Stimulated activated CD8-positive, alpha-beta memory T cell treated with anti-CD3 and anti-CD28 coated beads, Interleukin-4, amount 100 ng/mL, for 4 hours (primary cell): ENCODE measurements at places on chromosomes 1 and 21.

- no peak for DNase-seq
These were observed 263.9 kb downstream of the NTNG1 start for GRCh38 chr1:107404756-107405155.

- no peak for DNase-seq
These were observed 47.9 kb upstream of the RWDD3 start for GRCh38 chr1:95186149-95186548.

- no peak for DNase-seq
These were observed 36.0 kb downstream of the CAPN2 start for GRCh38 chr1:223748405-223748772.

GRCh38 chr1:56031001-56031400 lies 548.4 kb downstream of the PLPP3 start:
- no peak for DNase-seq

DNA sequence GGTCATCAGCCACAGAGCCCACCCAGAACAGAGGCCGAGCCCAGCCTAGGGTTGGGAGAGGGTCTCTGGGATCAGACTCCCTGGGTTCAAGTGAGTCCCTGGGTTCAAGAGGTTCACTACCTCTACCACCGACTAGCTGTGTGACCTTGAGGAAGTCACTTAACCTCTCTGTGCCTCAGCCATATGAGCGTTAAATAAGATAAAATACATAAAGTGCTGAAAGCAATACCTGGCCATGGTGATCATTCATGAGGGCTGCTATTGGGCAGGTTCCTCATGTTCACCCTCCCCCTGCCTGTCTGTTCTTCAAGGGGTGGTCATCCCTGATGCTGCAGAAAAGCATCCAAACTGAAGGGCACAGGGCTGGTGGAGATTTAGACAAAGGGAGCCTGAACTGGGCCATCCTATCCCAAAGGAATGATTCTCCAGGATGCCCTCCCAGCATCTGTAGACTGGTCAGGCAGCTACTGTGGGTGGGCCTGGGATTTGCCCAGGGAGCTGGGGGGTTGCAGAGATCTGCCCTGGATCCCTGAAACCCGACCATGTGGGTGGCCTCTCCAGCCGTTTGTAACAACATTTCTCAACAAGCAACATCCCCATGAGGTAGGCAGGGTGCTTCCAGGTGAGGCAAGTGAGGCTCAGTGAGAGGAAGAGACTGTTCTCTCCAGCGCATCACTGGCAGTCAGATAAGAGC lies 196.6 kb downstream of the MATN1 start:
- DNase-seq: no peak
